Naive B cell (primary cell): ENCODE measurements at places on chromosomes 3 and 15. TPM values are rescaled to one million over a fixed set of nuclear protein-coding genes. Genes with fewer than 3 reads are reported as not detected.

The PRC1 gene
- polyA plus RNA-seq = 3.5 TPM

The SLC28A2 gene
- polyA plus RNA-seq = not detected

The EFCC1 gene
- polyA plus RNA-seq = not detected

The STRIT1 gene
- polyA plus RNA-seq = not detected

The WNT5A gene
- not detected for polyA plus RNA-seq

The HESX1 gene
- not detected for polyA plus RNA-seq

The RETNLB gene
- polyA plus RNA-seq = not detected

DNA sequence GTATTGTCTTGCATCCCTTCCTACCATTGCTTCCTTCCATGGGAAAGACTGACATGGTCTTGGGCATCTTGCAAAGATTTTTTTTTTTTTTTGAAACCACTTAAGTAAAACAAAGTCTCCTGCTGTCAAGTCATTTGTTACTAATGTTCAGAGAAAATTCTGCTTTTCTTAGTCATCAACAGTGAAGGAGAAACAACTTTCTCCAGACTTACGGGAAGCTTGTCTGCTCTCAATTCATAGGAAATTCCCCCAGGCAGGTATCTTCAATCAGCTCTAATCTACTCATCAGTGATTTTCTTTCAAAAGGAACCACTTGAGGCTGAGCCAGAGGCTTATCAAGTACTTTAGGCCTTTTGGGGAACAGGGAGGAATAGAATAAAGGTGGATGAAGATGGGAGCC lies 15.9 kb upstream of the DRD3 start:
- no peaks in the 10 kb centered on the region for H3K4me1 ChIP-seq
- no peak overlapping the region for H3K4me3 ChIP-seq
- H3K27ac ChIP-seq = no peak overlapping the region
- no peak for DNase-seq
- H3K27me3 ChIP-seq = no peaks in the 10 kb centered on the region
- no peaks in the 10 kb centered on the region for H3K36me3 ChIP-seq

GRCh38 chr15:68347392-68347791 lies 69.8 kb downstream of the FEM1B start:
- no peak overlapping the region for H3K27ac ChIP-seq
- no peaks in the 10 kb centered on the region for H3K27me3 ChIP-seq
- H3K4me3 ChIP-seq = no peak overlapping the region
- H3K36me3 ChIP-seq = no peaks in the 10 kb centered on the region
- no peak for DNase-seq
- H3K4me1 ChIP-seq = peaks cover 5% of the 10 kb centered on the region

GRCh38 chr3:66154444-66154861 lies 66.3 kb upstream of the SLC25A26 start:
- DNase-seq = no peak
- no peaks in the 10 kb centered on the region for H3K4me1 ChIP-seq
- H3K36me3 ChIP-seq = no peaks in the 10 kb centered on the region
- H3K27ac ChIP-seq = no peak overlapping the region

DNA sequence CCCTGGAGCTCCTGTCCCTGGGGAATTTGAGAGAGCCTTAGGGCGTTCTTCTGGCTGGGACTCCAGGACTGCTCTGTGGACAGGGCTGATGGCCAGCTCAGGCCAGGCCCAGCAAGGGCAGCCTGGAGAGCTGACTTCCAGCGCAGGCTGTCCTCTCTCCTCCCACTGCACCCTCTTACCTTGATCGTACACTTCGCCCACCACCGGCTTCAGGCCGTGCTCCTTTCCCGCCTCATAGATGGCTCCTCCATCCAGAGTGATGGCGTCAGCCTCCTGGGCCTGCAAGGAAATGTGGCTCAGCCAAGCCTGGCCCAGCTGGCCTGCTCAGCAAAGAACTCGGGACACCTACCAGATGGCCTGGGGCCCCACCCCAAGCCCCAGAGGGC lies 3.1 kb downstream of the MELTF start:
- peaks cover 42% of the 10 kb centered on the region for H3K27me3 ChIP-seq
- no peak overlapping the region for H3K4me3 ChIP-seq
- H3K4me1 ChIP-seq = peaks cover 54% of the 10 kb centered on the region
- no peak overlapping the region for H3K27ac ChIP-seq
- H3K36me3 ChIP-seq = no peaks in the 10 kb centered on the region

- no peaks in the 10 kb centered on the region for H3K36me3 ChIP-seq
- H3K27me3 ChIP-seq = peaks cover 4% of the 10 kb centered on the region
- H3K4me1 ChIP-seq = no peaks in the 10 kb centered on the region
Observed at GRCh38 chr15:47434596-47434995, 282.7 kb upstream of the SEMA6D start.

DNA sequence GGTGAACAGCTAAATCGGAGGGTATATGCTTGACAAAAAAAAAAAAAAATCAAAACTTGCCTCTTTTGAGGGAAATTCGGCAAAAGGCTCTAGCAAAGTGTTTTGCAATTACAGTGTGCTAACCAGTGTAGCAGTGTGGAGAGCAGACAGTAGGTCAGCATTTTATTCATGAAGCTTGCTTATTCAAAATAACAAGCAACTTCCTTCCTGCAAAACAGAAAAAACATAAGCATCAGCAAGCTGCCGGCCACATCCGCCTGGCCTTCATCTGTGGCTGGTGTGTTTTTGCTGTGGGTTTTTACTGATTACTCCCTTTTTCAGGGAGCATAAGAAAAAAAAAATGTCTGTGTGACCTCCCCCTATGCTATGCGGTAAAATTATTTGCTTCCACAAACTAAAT lies 434.1 kb downstream of the OCA2 start:
- DNase-seq = no peak
- H3K4me1 ChIP-seq = no peaks in the 10 kb centered on the region
- no peak overlapping the region for H3K27ac ChIP-seq
- no peak overlapping the region for H3K4me3 ChIP-seq
- no peaks in the 10 kb centered on the region for H3K36me3 ChIP-seq

- peak overlapping the region; percentile 25 for H3K27ac ChIP-seq
- DNase-seq = no peak
- H3K27me3 ChIP-seq = no peaks in the 10 kb centered on the region
- H3K4me3 ChIP-seq = peak overlapping the region; percentile 38
- H3K36me3 ChIP-seq = no peaks in the 10 kb centered on the region
Observed at GRCh38 chr3:122247087-122247824, 63.8 kb downstream of the CASR start.

- no peak overlapping the region for H3K4me3 ChIP-seq
- no peaks in the 10 kb centered on the region for H3K27me3 ChIP-seq
- H3K4me1 ChIP-seq = peaks cover 15% of the 10 kb centered on the region
- peaks cover 25% of the 10 kb centered on the region for H3K36me3 ChIP-seq
Observed at GRCh38 chr3:107769882-107770281, 247.1 kb downstream of the BBX start.

GRCh38 chr15:52021128-52021671 lies 2.2 kb downstream of the MAPK6 start:
- H3K4me1 ChIP-seq = peaks cover 38% of the 10 kb centered on the region
- DNase-seq = no peak
- peak overlapping the region; percentile 40 for H3K27ac ChIP-seq
- H3K36me3 ChIP-seq = no peaks in the 10 kb centered on the region

DNA sequence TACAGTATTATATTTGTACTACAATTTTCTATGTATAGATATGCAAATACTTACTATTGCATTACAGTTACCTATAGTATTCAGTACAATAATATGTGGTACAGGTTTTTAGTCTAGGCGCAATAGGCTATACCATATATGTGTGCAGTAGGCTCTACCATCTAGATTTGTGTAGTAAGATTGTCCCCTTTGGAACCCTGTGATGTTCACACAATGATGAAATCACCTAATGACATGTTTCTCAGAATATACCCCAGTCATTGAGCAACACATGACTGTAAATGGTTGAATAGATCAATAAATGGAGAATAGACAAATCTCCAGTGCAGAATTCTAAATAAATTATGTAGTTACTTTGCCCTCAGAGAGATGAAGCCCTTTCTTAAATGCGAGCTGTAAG lies 17.6 kb upstream of the TMC3 start:
- no peak overlapping the region for H3K27ac ChIP-seq
- H3K4me3 ChIP-seq = no peak overlapping the region
- no peak for DNase-seq
- H3K27me3 ChIP-seq = peaks cover under 1% of the 10 kb centered on the region

GRCh38 chr3:60931452-60931851 lies 319.8 kb downstream of the FHIT start:
- DNase-seq = no peak
- no peaks in the 10 kb centered on the region for H3K27me3 ChIP-seq
- no peaks in the 10 kb centered on the region for H3K36me3 ChIP-seq
- H3K4me1 ChIP-seq = no peaks in the 10 kb centered on the region

DNA sequence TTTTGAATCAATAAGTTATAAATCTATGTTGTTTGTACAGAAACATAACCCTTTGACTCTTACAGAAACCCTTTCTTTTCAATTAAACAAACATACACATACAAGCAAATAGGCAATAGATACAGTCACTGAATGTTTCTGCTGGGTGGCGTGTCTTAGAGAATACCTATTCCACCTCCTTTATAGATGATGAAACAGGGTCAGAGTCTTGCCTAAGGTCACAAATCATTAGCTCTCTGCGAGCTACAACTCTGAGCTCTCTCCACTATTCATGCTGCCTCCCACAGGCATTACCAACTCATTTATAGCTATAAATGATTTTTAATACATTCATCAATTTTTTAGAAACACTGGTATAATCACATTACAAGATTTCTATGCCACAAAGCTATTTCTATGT lies 152.6 kb downstream of the RSL24D1 start:
- H3K27me3 ChIP-seq = peaks cover 13% of the 10 kb centered on the region
- H3K36me3 ChIP-seq = no peaks in the 10 kb centered on the region
- H3K4me1 ChIP-seq = no peaks in the 10 kb centered on the region
- no peak for DNase-seq
- no peak overlapping the region for H3K4me3 ChIP-seq
- no peak overlapping the region for H3K27ac ChIP-seq

GRCh38 chr15:25427861-25428260 lies 11.0 kb downstream of the UBE3A start:
- H3K27me3 ChIP-seq = no peaks in the 10 kb centered on the region
- peaks cover 75% of the 10 kb centered on the region for H3K4me1 ChIP-seq
- DNase-seq = no peak
- peaks cover 10% of the 10 kb centered on the region for H3K36me3 ChIP-seq

- H3K36me3 ChIP-seq = peaks cover 8% of the 10 kb centered on the region
- no peak overlapping the region for H3K4me3 ChIP-seq
- no peak overlapping the region for H3K27ac ChIP-seq
- peaks cover 7% of the 10 kb centered on the region for H3K4me1 ChIP-seq
Observed at GRCh38 chr15:36882487-36883131, 217.7 kb downstream of the MEIS2 start.

DNA sequence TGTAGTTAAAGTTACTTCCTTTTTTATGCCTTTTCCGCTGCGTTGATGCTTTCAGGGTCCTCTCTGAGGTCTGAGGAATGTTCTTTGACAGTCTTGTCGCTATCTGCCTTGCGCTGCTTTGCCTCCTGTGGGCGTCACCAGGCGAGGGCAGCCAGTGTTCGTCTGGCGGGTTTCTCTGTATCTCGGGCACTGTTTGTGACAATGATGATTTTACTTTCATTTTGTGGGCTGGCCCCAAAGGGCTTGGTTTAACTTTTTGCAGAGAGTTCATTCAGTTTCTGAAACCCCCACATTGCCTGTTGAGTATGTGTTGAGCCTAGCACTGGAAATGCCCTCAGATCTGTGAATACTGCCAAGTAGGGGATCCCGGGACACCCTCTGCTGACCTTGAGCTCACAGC lies 24.6 kb upstream of the SACM1L start:
- peaks cover 17% of the 10 kb centered on the region for H3K36me3 ChIP-seq
- H3K4me3 ChIP-seq = peak overlapping the region; percentile 83
- peaks cover 34% of the 10 kb centered on the region for H3K4me1 ChIP-seq

DNA sequence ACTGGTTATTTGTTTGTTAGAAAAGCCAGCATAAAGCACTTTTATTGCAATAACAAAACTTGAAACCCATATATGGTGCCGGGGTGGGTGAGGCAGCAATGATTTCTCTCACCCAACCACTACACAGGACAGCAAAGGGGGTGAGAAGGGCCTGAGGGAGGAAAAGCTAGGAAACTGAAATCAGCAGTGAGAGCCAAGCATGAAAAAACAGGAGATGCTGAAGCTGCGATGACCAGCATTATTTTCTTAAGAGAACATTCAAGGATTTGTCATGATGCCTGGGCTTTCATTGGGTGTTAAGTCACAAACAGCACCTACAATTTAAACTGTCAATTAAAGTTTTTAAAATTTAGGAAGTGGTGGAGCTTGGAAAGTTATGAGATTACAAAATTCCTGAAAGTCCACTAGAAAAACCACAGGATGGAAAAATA lies 11.9 kb upstream of the TM4SF4 start:
- no peaks in the 10 kb centered on the region for H3K36me3 ChIP-seq
- H3K27ac ChIP-seq = no peak overlapping the region
- no peak overlapping the region for H3K4me3 ChIP-seq
- H3K27me3 ChIP-seq = no peaks in the 10 kb centered on the region
- no peaks in the 10 kb centered on the region for H3K4me1 ChIP-seq

DNA sequence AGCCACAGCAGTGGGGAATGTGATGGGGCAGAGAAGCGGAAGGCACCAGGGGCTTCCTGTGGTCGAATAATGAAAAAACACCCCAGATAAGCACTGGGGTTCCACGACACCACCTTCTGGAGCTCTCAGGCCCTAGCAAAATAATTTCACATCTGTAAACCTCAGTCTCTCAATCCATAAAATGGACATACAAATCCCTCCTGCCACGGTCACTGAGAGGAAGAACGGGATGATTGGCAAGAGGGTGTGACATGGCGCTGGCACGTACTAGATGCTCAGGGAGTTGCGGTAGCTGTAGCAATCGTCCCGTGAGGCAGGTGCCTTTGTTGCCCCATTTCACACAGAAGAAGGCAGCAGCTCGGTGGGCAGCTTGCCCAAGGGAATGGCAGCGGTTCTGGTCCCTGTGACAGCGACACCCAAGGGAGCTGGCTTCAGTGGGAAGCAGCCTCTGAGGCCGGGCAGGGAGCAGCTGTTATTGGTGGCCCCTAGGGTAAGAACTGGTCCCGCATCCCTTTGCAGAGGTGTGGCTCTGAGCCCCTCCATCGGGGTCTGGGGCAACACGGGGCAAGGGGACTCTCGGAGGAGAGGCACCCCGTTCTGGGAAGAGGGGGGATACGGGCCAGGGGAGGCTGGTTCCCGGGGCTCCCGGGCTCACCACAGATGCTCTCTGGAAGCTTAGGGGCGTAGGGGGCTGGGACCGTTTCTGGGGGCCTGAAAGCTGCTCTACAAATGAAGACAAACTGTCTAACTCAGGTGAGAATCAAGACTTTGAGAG lies 114.0 kb upstream of the ALDH1A3 start:
- no peaks in the 10 kb centered on the region for H3K4me1 ChIP-seq
- H3K36me3 ChIP-seq = no peaks in the 10 kb centered on the region
- H3K27me3 ChIP-seq = peaks cover 32% of the 10 kb centered on the region
- peak overlapping the region; percentile 44 for H3K27ac ChIP-seq
- DNase-seq = no peak

DNA sequence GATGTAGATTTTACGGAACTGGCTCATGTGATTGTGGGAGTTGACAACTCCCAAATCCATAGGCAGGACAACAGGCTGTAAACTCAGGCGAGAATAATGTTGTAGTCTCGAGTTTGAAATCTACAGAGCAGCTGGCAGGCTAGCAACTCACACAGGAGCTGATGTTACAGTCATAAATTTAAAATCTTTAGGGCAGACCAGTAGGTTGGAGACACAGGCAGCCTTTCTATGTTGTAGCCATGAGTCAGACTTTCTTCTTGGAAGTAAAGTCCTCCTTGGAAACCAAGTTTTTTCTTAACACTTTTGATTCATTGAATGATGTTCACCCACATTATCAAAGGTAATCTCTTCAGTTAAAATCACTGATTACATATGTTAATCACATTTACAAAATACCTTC lies 89.1 kb upstream of the ALCAM start:
- H3K27ac ChIP-seq = no peak overlapping the region
- no peaks in the 10 kb centered on the region for H3K36me3 ChIP-seq
- H3K27me3 ChIP-seq = no peaks in the 10 kb centered on the region

GRCh38 chr15:25800761-25801515 lies 62.2 kb downstream of the ATP10A start:
- H3K27me3 ChIP-seq = peaks cover 30% of the 10 kb centered on the region
- H3K4me3 ChIP-seq = no peak overlapping the region
- no peaks in the 10 kb centered on the region for H3K36me3 ChIP-seq
- no peak overlapping the region for H3K27ac ChIP-seq
- DNase-seq = no peak
